T-helper 17 cell (primary cell): ENCODE measurements at places on chromosomes 3 and 15. TPM values are rescaled to one million over a fixed set of nuclear protein-coding genes. Genes with fewer than 3 reads are reported as not detected.

The GPR149 gene
- total RNA-seq: not detected

DNA sequence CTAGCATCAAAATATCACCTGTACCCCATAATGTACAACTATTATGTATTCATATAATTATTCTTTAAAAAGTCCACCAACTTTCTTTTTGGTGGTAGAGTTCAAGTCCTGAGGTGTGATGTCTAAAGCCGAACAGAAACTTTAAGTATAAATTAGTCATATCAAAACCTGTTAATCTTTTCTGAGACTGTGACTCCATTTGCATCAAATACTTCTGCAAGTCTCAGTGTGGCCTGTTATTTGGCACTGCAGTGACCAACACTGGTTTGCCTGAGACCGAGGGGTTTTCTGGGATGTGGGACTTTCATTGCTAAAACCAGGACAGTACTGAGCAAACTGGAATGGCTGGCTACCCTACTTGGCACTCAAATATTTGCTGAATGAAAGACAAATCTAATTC is 7.3 kb downstream of the NGLY1 start:
- H3K4me1 ChIP-seq: peaks cover 17% of the 10 kb centered on the region
- H3K36me3 ChIP-seq: peaks cover 10% of the 10 kb centered on the region
- no peak overlapping the region for H3K4me3 ChIP-seq
- no peak for DNase-seq
- no peaks in the 10 kb centered on the region for H3K27me3 ChIP-seq

DNA sequence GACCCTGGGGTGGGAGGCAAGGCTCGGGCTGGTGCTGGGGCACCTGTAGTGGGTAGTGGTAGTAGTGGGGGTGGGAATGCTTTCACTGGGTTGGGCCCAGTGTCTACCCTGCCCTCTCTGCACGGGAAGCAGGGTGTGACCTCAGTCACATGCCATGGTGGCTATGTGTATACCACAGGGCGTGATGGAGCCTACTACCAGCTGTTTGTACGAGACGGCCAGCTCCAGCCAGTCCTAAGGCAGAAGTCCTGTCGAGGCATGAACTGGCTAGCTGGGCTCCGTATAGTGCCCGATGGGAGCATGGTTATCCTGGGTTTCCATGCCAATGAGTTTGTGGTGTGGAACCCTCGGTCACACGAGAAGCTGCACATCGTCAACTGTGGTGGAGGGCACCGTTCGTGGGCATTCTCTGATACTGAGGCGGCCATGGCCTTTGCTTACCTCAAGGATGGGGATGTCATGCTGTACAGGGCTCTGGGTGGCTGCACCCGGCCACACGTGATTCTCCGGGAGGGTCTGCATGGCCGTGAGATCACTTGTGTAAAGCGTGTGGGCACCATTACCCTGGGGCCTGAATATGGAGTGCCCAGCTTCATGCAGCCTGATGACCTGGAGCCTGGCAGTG is 5.2 kb downstream of the DALRD3 start:
- no peak overlapping the region for H3K27ac ChIP-seq
- no peaks in the 10 kb centered on the region for H3K27me3 ChIP-seq
- H3K4me3 ChIP-seq: no peak overlapping the region
- H3K4me1 ChIP-seq: peaks cover 22% of the 10 kb centered on the region
- no peak for DNase-seq
- peaks cover 2% of the 10 kb centered on the region for H3K36me3 ChIP-seq

DNA sequence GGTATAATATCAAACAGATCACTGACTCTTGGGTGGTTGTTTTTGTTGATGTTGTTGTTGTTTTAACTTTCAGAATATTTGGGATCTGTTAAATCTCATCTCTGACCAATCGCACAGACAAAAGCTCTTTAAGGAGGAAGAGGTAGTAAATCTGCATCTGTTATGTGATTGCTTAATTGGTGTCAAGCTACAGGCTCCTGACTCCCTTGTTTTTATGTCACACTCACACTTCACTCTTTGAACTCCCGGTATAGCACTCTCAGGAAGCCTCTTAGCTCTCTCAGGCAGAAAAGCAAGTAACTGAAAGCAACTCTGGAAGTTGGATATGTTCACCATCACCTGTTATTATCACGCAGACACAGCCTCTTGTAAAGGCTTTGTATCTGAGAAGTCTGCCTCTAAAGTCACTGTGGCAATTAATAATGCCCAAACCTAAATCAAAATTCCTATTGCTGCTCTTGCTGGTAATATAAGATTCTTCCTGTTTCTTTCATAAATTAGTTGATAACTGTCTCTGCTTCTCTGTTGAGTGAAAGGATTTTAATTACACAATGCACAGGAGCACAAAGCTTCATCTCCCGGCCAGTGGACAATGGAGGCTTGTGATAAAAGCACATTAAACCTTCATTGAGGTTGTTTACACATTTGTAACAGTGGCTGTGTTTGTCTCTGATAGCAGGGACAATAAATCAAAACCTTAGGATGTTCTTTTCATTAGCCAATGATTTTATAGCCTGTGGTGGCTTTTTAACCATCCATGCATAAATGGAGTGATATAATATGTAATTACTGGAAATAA is 576.7 kb downstream of the MFSD1 start:
- H3K27me3 ChIP-seq: no peaks in the 10 kb centered on the region
- DNase-seq: no peak
- H3K4me1 ChIP-seq: no peaks in the 10 kb centered on the region
- no peaks in the 10 kb centered on the region for H3K36me3 ChIP-seq
- no peak overlapping the region for H3K27ac ChIP-seq
- H3K4me3 ChIP-seq: no peak overlapping the region

The UTS2B gene
- total RNA-seq: not detected

DNA sequence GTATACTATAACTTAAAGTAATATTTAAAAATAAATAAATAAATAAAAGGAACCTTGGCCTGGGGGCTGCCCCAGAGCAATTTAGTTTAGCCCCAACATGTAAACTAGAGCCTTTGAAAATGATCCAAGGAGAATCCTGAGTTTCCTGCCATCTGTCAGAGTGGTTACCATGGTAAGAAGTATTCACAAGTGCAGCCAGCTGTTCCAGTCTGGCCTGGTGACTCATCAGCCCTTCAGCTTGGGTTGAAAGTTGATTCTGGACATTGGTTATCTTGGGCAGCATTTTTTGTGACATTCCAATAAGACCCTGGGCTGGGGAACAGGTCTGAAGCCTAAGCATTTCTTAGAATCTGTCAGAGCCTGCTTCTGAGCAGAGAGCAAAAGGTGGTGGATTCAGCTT is 72.7 kb upstream of the LRTM1 start:
- H3K4me3 ChIP-seq: no peak overlapping the region
- H3K36me3 ChIP-seq: no peaks in the 10 kb centered on the region
- no peak overlapping the region for H3K27ac ChIP-seq
- no peaks in the 10 kb centered on the region for H3K27me3 ChIP-seq

DNA sequence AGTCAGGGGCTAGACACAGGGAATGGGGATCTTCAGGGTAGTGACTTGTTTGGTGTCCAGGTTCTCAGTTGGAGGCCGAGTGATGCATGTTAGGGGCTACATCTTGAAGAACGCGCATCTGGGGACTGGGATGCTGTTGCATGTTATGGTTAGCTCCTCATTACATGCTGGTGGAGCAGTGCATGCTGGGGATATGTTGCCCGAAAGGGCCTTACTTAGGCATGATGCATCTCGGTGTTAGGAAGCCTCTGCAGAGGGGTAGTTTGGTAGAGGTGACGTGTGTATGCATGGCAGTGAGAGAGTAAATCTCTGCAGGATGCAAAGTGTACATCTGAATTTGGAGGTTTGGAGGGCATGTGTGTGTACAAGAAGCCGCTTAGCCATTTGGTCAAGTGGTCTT is 2.4 kb downstream of the EIF4G1 start:
- peaks cover 7% of the 10 kb centered on the region for H3K36me3 ChIP-seq
- no peaks in the 10 kb centered on the region for H3K27me3 ChIP-seq
- DNase-seq: no peak
- peaks cover 33% of the 10 kb centered on the region for H3K4me1 ChIP-seq
- H3K4me3 ChIP-seq: peak overlapping the region; percentile 87

The CPEB1 gene
- 0.32 TPM for total RNA-seq

The OXNAD1 gene
- 73.1 TPM for total RNA-seq

The FBLN2 gene
- total RNA-seq: 1.5 TPM

- H3K36me3 ChIP-seq: no peaks in the 10 kb centered on the region
- H3K27ac ChIP-seq: peak overlapping the region; percentile 96
- H3K4me3 ChIP-seq: peak overlapping the region; percentile 99
These were observed 411 bp upstream of the EIF2B5 start for GRCh38 chr3:184134746-184135148.

DNA sequence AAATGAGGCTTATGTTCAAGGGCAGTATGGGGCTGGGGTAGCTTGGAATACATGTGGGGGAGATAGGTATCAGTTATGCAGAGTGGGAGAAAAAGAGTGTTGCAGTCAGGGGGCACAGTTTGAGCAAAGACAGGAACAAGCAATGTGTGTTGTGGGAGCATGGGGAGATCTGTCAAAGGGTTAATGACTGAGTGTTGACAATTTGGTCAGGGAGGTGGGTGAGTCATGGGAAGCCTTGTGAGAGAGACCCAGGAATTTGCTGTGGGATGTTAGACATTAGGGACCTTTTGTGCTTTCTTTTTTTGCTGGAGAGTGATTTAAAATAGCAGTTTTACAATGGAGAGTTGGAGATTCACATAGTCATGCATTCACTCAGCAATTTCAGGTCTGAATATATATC is 221.6 kb upstream of the NR2E3 start:
- no peaks in the 10 kb centered on the region for H3K4me1 ChIP-seq
- peaks cover 2% of the 10 kb centered on the region for H3K36me3 ChIP-seq
- peaks cover 21% of the 10 kb centered on the region for H3K27me3 ChIP-seq
- H3K4me3 ChIP-seq: no peak overlapping the region

The ARRDC4 gene
- total RNA-seq: 2.0 TPM

The DNAJB11 gene
- total RNA-seq: 101 TPM

DNA sequence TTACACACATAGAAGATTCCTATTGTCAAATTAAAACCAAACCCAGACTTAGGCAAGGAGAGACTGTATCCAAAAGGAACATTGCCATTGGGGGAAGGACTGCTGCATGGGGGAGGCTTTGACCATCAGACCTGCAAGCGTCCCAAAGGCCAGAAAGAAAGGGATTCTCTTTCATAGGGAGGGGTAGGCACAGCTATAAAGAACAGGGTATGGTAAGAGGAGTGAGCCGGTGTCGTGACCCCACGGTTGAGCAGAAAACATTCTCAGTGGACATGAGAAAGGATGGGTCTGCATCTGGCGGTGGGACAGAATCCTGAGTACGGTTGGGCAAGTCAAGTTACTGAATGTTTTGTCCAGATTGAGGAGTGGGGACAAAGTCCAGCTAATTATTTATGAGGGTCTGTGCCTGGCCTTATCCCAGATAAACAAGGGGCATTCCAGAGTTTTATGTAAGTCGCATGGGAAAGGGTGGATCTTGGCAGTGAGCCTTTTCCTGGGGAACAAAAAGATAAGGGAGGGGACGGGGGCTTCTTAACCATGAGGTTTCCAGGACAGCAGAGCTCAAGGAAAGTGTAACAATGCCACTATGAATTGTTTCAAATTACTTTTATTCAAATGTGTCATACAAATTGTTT is 357.8 kb downstream of the OCA2 start:
- no peak overlapping the region for H3K27ac ChIP-seq
- no peak overlapping the region for H3K4me3 ChIP-seq
- no peaks in the 10 kb centered on the region for H3K4me1 ChIP-seq

DNA sequence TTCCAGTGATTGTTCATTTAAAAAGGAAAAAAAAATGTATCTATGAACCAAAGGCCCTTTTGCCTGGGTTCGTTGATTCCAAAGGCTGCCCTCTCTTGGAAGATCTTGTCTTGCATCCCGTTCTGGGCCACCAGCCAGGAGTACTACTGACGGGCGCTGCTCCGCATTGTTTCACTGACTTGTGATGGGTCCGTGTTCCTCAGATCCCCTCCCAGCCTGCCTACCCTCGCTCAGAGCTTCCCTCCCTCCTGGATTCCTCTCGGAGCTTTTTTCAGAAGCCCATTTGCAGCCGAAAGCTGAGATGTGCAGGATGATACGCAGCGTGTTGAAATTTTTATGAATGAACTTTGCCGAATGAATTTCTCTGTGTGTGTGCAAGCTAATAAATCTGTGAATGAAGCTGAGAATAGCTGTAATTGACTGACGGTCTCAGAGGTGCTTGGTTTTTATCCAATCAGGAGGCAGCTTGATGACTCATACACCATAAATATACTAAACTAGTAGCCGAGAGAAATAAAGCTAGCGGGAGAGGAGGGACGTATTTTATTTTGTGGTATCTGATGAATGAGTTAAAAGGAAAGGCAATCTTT is at the start of gene SHC4:
TSS of gene SHC4 (minus strand) at position 396 of the 590 bp plus-strand sequence. CDS start 904 bp downstream, outside the sequence.
- H3K36me3 ChIP-seq: peaks cover 2% of the 10 kb centered on the region
- peak within 1 kb of the TSS; percentile 89 for H3K4me3 ChIP-seq
- H3K27me3 ChIP-seq: peaks cover 82% of the 10 kb centered on the region
- peak within 1 kb of the TSS; percentile 16 for H3K27ac ChIP-seq
- H3K4me1 ChIP-seq: peaks cover 21% of the 10 kb centered on the region
- no peak for DNase-seq

- DNase-seq: no peak
- H3K4me1 ChIP-seq: peaks cover 50% of the 10 kb centered on the region
- no peak overlapping the region for H3K27ac ChIP-seq
- H3K4me3 ChIP-seq: no peak overlapping the region
- H3K27me3 ChIP-seq: no peaks in the 10 kb centered on the region
These were observed 18.9 kb downstream of the SH3BP5 start for GRCh38 chr3:15313461-15313860.
